Activated gamma-delta T cell (primary cell): ENCODE measurements at places on chromosomes 13 and 19.

- DNase-seq: no peak
Observed at GRCh38 chr19:51076631-51077213, 6.0 kb downstream of the KLK14 start.

DNA sequence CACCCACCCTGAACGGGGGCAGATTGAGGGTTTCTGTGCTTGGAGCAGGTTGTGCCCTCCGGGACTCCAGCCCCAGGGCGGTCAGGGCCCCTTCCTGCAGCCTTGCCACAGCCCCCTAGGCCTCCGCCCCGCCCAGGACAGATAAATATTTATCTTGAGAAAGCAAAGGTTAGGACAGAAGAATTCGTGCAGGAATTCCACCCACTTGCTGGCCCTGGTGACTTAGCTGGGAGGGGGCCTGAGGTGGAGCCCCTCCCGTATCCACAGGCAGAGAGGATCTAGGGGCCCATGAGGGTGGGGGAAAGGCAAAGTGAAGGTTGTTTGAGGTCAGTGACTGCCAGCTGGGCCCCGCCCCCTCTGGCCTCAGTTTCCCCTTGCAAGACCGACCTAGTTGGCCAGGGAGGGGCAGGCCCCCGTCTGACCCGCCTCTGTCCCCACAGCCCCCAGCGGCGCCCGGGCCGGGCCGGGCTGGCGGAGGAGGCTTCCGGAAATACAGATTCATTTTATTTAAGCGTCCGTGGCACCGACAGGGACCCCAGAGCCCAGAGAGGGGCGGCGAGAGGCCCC lies 5.2 kb downstream of the MIDN start:
- DNase-seq: no peak

DNA sequence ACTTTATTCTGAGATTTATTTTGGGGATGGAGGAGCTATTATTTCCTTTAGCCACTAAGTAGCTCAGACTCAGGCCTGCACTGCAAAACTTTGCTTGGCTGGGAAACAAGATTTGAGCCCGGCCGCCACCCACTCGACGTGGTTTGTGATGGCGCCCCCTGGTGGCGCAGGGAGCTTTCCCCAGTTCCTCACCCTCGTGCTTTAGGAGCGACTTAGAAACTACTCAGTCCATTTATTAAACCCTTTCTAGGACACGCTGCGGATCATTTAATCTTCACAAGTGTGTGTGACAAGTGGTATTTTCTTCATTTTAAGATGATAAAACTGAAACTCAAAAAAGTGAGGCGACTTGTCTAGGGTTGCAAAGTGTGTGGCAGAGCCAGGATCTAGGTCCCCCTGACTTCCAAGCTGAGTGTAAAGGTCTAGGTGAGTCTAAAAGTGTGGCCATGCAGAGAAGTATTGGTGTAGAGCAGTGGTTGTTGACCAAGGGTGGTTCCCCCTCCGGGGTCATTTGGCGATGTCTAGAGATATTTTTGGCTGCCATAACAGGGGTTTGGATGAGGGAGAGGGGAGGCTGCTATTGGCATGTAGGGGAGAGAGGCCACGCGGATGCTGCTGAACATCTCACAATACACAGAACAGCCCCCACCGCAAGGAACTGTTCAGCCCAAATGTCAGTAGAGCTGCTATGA lies 2.2 kb downstream of the CXCL17 start:
- peak; percentile 45 for DNase-seq

- DNase-seq: no peak
Observed at GRCh38 chr19:40264314-40265054, 20.7 kb downstream of the AKT2 start.

DNA sequence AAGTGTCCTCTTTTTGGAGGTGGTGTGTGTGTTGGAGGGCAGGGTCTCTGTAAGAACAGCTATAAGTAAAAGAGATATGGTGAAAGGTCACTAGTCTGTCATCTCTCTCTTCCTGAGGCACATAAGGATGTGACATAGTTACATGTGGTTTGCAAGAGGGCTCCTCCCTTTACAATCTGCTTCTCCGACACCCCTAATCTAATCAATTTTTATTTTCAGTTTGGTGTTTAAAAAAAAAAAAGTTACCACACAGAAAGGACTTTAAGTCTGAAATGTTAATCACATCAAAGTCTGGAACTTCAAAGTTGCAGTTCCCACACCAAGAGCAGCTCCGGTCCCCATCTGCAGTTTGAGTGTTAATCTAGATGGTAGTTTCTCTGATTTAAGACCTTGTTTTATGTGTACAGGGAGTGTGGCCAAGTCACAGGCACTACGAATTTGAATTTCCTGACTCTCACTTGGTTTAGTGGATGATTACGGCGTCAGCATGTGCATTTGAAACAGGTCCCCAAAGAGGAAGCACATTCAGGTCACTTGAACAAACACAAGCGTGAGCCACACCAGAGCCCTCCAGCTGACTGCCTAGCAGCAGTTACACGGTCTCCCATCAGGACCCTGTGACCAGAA lies 53.1 kb downstream of the FOXO1 start:
- DNase-seq: no peak

DNA sequence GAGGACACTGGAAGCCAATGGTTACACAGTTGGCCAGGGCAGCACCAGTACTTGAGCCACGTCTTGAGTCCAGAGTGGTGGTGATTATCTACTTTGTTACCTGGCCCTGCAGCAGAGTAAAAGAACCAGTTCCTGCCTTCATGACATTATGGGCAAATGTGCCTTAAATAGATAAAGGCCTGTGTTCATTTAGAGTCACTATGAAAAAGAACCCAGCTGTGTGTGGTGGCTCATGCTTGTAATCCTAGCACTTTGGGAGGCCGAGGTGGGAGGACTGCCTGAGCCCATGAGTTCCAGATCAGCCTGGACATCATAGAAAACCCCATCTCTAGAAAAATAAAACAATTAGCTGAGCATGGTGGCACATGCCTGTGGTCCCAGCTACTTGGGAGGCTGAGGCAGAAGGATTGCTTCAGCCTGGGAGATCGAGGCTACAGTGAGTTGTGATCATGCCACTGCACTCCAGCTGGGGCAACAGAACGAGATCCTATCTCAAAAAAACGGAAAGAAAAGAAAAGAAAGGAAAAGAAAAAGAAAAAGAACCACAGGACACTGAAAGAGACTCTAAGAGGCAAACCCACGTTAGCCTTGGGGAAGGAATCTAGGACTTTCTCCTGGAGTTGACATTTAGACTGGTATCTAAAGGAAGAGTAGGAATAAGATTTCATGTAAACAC lies 3.4 kb upstream of the IRF2BP1 start:
- no peak for DNase-seq

DNA sequence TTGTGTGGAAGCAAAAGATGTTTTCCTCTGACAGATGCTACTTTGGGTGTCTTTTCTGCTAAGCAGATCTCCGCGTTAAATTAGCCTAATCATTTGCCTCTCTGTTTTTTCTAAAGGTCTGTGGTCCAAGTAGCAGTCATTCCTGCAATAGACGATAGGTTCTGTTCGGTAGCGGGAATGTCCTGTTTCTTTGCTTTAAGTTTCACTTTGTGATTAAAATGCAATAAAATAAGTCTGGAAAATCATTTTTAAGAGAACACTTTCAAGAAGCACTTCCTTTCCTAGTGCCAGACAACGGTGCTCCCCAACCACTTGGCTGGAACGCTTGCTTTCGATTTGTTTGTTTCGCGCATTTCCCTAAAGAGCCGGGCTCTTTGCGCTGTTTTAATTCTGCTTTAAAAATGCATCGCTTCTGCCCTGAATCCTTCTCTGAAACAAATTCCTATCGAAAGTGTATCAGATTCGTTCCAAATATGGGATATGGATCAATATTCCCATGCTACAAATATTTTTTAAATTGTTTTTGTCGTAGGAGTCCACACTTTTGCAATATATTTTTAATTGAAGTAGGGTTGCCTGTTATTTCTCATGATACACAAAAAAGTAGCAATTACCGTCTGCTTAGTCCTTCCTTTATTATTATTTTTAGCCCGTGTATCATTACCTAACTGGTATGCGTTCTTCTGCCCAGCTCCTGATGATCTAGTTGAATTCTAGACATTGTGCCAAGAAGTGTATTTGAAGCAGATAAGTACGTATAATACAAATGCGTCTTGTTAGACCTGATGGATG lies 14.2 kb downstream of the ZIC2 start:
- DNase-seq: no peak

GRCh38 chr19:13700621-13701020 lies 63.7 kb upstream of the MRI1 start:
- DNase-seq: no peak

- no peak for DNase-seq
Observed at GRCh38 chr13:88014527-88014926, 343.4 kb downstream of the SLITRK5 start.

GRCh38 chr13:38180126-38180525 lies 169.5 kb upstream of the UFM1 start:
- no peak for DNase-seq

DNA sequence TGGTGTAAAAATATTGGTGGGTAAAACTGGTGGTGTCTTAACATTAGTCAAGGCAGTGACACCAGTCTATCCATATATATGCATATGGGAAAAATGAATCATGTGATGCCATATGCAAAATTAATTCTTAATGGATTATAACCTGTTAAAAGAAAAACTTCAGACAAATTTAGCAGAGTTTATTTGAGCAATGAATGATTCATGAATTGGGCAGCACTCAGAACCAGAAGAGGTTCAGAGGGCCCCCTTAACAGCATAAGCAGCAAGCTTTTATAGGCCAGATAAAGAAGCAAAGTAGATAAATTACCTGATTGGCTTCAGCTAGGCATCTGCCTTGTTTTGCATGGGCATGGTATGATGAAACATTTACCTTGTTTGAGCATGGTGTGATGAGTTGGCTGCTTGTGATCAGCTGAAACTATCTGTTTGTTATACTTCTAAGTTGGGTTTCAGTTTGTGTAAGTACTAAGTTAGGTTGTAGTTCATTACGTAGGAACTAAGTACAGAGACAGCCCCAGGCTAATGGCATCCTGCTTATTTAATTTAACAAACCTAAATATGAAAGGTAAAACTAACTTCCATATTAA lies 66.6 kb downstream of the DNAJC15 start:
- no peak for DNase-seq

- no peak for DNase-seq
Observed at GRCh38 chr13:46354156-46355087, 32.6 kb downstream of the RUBCNL start.

- DNase-seq: no peak
Observed at GRCh38 chr19:50252111-50252886, 48.9 kb downstream of the MYH14 start.

DNA sequence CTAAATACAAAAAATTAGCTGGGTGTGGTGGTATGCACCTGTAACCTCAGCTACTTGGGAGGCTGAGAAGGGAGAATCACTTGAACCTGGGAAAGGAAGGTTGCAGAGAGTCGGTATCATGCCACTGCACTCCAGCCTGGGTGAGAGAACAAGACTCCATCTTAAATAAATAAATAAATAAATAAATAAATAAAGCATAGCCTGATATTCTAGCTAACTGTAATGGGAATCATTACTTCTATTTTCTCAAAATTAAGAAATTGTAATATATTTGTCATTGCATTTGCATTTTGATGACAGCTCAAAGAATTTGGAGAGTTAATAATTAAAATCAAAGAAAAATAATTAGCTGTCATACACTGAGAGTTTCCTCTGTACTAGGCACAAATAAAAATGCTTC lies 561.1 kb downstream of the EFNB2 start:
- DNase-seq: no peak

- no peak for DNase-seq
Observed at GRCh38 chr13:27079421-27079958, 92.1 kb downstream of the USP12 start.

- DNase-seq: no peak
Observed at GRCh38 chr13:38905081-38905480, 85.5 kb downstream of the STOML3 start.
